ENCODE measurements at places on chromosomes 12 and 14. TPM values are rescaled to one million over a fixed set of nuclear protein-coding genes. Genes with fewer than 3 reads are reported as not detected.

Gene COCH
- 0.23 TPM for total RNA-seq

Gene IL31
- total RNA-seq = not detected

Gene GRIP1
- total RNA-seq = 4.7 TPM

Gene TSHR
- total RNA-seq = not detected

Gene CLEC4C
- not detected for total RNA-seq

Gene DBX2
- not detected for total RNA-seq

Gene STXBP6
- not detected for total RNA-seq

Gene PTGDR
- not detected for total RNA-seq

Gene BATF
- not detected for total RNA-seq

Gene NGB
- total RNA-seq = not detected

Gene SRRM4
- total RNA-seq = not detected

Gene SERPINA10
- total RNA-seq = not detected

Gene KCNC2
- not detected for total RNA-seq

Gene GPRC5A
- total RNA-seq = 1.2 TPM

Gene GLIPR1L1
- total RNA-seq = not detected

Gene PTCSC3
- not detected for total RNA-seq

Gene RNASE2
- total RNA-seq = not detected

Gene SOCS4
- total RNA-seq = 9.5 TPM

Gene LRRC9
- not detected for total RNA-seq

Gene KRT71
- not detected for total RNA-seq

Gene GARIN6
- total RNA-seq = not detected

Gene MAP3K9
- 11.9 TPM for total RNA-seq

Gene NAV3
- total RNA-seq = 28.6 TPM
